ENCODE measurements at places on chromosomes 7 and 10.

DNA sequence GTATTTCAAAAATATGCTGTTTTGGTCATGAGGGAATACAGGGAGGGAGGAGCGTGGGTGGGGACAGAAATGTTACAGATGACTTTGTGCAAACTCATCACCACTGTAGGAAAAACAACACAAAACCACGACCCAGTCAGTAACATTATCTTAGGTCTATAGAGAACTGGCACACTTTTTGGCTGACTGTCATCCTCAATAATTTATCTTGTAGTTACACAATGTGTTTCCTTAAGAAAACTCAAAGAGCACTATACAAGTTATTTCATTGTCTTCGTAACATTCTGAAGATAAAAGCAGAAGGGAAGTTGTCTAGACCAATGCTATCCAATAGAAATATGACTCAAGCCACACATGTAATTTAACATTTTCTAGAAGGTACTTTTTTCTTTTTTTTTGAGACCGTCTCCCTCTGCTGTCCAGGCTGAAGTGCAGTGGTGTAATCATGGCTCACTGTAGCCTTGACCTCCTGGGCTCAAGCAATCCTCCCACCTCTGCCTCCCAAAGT, 16.9 kb upstream of the CDK14 start:
- DNase-seq, result no peak

- no peak for DNase-seq
Measured at GRCh38 chr10:26681076-26681475, 16.4 kb upstream of the PDSS1 start.

DNA sequence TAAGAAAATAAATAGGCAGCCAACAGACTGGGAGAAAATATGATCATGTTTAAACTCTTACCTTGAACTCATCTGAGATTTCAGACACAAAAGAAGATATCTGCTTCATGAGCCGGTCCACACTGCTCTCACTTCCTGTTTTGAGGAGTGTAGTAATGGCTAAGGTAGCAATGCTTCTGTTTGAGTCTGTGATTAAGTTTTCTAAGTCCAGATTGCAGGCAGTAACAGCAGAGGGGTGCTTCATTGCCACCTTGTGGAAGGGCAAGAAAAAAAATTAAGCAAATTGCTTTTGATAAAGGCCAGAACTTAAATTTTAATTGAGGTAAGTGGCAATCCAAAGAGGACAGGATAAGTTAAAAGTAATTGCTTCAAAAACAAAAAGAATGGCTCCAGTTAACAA, 69.1 kb downstream of the MEST start:
- DNase-seq, result peak; percentile 8

- no peak for DNase-seq
Measured at GRCh38 chr7:80420876-80421275, 91.0 kb downstream of the GNAT3 start.

DNA sequence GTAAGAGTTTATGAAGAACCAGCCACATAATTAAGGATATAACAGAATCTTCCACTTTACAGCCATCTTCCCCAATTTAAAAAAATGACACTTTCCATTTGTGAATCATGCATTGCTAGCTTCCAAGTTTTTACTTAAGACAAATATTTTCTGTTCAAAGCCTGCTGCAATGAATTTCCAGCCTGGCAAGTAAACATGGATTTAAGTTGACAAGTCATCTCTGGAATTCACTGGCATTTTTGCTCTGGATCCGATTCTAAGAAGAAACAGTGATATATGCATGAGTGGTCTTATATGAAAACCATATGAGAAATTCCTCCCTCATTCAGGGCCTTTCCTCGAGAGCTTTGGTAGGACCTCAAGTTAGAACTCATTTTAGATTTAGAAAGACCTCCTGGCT, 116.1 kb upstream of the CDCA7L start:
- DNase-seq, result no peak

- no peak for DNase-seq
Measured at GRCh38 chr7:3649678-3650440, 348.8 kb downstream of the SDK1 start.

DNA sequence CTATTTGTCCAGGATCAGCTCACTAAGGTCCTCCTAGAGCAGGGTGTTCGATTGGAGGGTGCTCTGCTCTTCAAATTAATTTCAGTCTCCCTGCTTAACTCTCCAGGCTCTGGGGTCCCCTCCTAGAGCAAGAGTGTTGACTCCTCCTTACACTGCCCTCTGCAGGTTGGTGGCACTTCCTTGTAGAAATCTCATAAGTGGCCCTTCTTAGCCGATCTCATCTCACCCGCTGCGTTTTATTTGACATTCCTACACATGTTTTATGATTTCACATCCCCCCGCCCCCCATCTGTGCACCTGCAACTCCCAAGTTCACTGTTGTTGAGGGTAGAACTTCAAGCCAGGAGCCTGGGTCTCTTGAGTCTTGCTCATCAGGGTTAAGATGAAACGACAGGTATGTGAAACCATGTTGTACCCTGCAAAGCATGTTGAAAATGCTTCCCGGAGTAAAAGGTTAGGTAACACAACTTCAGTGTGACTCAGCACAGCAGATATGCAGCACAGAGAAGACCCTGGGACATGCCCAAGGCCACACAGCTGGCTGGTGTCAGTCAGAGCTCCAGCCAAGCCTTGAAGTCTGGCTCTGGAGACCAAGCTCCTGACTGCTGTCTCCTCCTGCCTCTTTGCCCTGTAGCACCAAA, 171.2 kb downstream of the PRKAG2 start:
- DNase-seq, result no peak

GRCh38 chr10:121205625-121206024, 354.5 kb downstream of the WDR11 start:
- DNase-seq, result no peak

GRCh38 chr10:69073026-69073425, 14.9 kb upstream of the SRGN start:
- DNase-seq, result no peak

All from NCI-H510A treated with DMSO at 0.1 percent for 48 hours (cell line).